ENCODE measurements at places on chromosomes 5 and 9. TPM values are rescaled to one million over a fixed set of nuclear protein-coding genes. Genes with fewer than 3 reads are reported as not detected.

ADRA1B gene
- 0.32 TPM for total RNA-seq

ZNG1F gene
- total RNA-seq, result 5.6 TPM

CER1 gene
- total RNA-seq, result not detected

KCNV2 gene
- not detected for total RNA-seq

ORM2 gene
- 2.8 TPM for total RNA-seq

SHISAL2B gene
- not detected for total RNA-seq

ST6GALNAC4 gene
- total RNA-seq, result 42.1 TPM

ZNF879 gene
- total RNA-seq, result 5.1 TPM

LEAP2 gene
- 42.4 TPM for total RNA-seq

HIGD2A gene
- total RNA-seq, result 125 TPM

BHMT2 gene
- 11.0 TPM for total RNA-seq

HARS2 gene
- 30.5 TPM for total RNA-seq

PKD2L2 gene
- total RNA-seq, result not detected

PCDH1 gene
- total RNA-seq, result 90.6 TPM

NUTM2F gene
- total RNA-seq, result not detected

PCDHA10 gene
- total RNA-seq, result 2.9 TPM

C9 gene
- 1.0 TPM for total RNA-seq

SAPCD2 gene
- 2.4 TPM for total RNA-seq

LVRN gene
- 0.43 TPM for total RNA-seq

SIT1 gene
- total RNA-seq, result 2.7 TPM

IFNB1 gene
- not detected for total RNA-seq

CCDC152 gene
- total RNA-seq, result 2.3 TPM

ZBED3 gene
- 16.6 TPM for total RNA-seq

ARID3C gene
- total RNA-seq, result not detected

PCDHAC2 gene
- 33.4 TPM for total RNA-seq

RNF145 gene
- 74.8 TPM for total RNA-seq
